CD8-positive, alpha-beta memory T cell (primary cell): ENCODE measurements at places on chromosomes 7 and 10.

DNA sequence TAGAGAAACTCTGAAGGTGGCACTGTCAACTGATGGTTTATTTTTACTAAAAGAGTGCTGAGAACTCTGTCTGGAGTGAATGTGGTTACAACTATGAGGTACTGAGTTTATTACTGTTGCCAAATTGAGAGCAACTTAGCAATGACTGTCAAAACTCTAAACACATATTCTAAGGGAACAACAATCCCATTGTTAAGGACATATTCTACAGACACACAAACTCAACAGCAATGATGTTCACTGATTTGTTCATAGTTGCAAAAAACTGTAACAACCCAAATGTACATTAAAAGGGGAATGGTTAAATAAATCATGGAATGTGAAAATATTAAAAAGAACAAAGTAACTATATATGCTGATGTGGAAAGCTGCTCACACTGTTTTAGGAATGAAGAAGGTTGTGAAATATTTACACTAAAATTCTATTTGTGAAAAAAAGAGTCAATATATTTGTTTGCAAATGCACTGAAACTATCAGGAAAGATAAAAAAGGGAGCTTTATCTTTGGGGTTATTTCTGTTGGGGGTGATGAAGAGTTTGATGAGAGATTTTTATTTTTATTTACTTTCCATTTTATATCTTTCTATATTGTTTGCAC is 12.9 kb downstream of the PON2 start:
- DNase-seq: no peak

GRCh38 chr7:28609608-28610007 is 197.3 kb downstream of the CREB5 start:
- DNase-seq: no peak

DNA sequence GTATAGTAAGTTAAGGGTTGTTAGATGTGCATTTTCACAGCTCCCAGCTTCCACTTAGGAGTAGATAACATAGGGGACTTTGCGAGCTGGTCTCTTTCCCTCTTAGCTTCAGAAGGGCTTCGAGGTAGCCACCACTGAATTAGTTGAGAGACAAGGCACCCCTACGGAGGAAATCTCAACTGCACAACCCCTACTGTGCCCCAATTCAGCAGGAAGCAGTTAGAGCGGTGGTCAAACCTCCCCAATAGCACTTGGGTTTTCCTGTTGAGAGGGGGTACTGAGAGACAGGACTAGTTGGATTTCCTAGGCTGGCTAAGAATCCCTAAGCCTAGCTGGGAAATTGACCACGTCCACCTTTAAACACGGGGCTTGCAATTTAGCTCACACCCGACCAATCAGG is 1.1 kb upstream of the HERPUD2 start:
- no peak for DNase-seq

DNA sequence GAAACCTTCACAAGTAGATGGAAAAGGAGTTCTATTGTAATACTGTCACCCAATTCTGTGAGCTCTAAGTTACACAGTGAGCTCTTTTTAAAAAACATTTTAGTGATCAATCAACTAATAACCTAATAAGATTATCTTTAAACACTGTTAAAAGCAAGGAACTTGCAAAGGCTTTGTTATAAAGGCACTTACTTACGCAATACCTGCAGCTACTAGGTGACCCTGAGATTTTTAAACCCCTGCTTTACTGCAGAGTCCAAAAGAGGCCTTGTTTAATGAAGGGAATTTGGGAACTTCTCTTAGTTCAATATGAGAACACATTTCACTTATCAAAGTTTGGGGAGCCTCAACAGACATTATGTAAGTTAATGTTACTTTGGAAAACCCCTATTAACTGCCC is 53.3 kb downstream of the P4HA1 start:
- DNase-seq: no peak

GRCh38 chr7:70017357-70017756 is 419.1 kb downstream of the AUTS2 start:
- DNase-seq: no peak

GRCh38 chr10:88886557-88886956 is 6.5 kb downstream of the STAMBPL1 start:
- no peak for DNase-seq

DNA sequence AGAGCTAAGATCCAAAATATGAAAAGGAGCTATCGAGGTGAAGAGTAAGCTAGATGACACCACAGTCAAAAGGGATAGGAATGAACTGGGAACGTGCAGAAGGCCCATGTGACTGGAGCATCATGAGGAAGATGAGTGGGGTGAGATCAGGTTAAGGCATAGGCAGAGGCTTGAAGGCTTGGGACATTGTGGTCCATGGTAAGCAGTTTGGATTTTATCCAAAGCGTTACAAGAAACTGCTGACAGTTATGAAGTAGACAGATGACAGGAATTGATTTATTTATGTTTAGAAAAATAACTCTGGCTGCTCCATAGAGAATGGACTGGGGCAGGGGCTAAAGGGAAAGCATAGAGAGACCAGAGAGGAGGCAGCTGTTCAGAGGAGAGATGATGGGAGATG is 18.1 kb upstream of the PANK1 start:
- DNase-seq: no peak

DNA sequence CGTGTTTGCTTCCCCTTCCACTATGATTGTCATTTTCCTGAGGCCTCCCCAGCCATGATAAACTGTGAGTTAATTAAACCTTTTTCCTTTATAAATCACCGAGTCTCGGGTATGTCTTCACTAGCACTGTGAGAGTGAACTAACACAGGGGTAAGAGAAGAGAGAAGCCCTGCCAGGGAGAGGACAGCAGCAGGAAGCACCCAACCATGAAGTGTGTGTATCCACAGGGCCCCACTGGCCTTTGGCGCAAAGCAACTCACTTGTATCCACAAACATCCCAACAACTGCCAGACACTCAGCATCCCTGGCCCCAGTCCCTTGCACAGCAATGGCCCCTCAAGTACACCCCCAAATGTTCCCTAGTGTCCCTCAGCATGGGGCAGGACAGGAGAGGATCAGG is 115.1 kb downstream of the MAD1L1 start:
- no peak for DNase-seq

DNA sequence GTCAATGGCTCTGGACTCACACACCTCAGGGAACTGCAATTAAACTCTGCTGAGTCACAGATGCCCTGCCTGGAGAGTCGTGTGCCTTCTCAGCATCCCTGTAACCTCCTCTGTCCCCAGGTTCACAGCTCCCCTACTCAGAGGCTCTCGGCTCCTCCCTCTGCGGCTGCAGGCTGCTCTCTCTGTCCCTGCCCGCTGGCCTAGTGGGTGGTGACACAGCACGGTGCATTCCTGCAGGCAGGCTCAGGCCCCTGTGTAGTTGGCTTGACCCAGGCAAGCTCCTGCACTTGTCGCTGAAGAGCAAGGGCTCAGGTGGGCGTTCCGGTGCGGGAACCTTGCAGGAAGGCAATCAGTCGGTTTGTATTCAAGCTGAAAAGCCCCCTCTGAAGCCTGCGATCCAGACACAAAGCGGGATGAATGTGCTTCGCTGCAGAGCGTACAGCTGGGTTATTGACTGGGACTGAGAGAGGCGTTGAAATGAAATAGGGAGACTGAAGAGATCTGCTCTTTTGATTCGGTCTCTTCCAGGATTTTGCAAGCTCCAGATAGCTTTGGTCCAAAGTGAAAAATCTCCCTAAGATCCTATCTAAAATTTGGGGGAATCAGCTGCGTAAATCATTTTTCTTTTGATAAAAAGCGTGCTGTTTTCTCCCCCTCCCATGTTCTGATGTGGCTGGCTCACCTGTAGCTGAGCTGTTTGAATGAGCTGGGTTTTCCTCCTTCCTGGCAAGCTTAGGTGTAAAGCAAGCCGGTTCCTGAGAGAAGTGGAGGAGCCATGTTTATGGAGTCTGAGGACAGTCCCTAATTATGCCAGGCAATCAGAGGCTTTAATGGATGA is 208.7 kb upstream of the PHYHIPL start:
- DNase-seq: no peak

DNA sequence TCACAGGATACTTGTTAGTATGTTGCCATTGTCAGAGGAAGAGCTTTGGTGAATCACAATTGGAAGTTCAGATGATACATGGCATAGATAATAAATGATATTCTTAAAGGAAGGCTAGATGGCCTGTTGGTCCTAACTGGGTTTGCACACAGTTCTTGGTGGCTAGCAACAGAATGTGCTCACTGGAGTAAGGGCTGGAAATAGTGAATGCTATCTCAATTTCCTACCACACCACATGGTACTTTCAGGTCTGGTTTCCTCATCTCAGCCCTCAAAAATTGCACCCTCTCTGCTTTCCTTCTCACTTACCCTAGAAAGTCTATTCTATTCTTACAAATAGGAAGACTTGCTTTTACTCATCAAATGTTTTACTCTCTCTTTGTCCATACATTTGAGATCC is 622.5 kb downstream of the ANKRD7 start:
- no peak for DNase-seq

DNA sequence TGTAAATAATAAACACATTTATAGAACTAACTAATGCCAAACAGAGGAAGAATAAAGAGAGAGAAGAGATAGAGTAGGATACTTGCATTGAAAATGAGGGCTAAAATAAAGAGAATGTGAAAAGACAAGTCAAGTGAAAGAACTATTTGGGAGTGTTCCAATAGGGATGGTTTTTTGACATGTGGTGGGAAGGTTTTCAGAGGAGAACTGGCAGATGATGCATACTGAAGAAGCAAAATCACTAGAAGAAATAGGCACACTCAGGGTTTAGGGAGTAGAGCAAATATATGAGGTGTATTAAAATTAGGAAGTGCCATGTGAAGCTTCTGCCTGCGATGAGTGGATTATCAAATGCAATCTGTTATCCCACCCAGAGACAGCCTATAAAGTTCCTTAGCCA is 744.8 kb downstream of the REEP3 start:
- DNase-seq: no peak

DNA sequence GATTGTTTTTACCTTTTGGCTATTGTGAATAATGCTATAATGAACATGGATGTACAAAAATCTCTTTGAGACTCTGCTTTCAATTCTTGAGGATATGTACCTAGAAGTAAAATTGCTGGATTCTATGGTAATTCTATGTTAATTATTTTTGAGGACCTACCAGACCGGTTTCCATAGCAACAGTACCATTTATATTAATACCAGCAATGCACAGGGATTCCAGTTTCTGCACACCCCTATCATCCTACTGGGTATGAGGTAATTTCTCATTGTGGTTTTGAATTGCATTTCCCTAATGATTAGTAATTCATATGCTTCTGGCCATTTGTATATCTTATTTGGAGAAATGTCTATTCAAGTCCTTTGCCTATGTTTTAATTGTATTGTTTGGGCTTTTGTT is 9.9 kb upstream of the PPP1R9A start:
- no peak for DNase-seq

DNA sequence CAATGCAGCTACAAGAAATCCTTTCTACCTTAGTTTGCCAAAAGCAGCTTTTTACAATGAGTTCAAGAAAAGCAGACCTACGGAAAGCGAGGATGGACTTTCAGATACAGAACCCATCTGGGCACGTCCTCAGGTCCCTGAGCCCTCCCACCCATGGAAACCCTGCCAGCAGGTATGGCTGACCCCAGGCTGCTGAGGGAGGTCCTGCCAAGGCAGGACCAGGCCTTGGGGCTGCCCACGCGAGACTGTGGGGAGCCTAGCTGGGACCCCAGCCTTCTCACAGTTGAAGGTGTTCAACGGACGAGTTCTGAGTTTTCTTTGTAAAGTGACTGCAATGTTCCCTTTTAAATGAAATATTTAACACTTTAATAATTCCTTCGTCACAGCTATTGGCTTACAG is 245.0 kb downstream of the MGMT start:
- no peak for DNase-seq

GRCh38 chr7:5083311-5083711 is 37.7 kb downstream of the RBAK start:
- DNase-seq: no peak

DNA sequence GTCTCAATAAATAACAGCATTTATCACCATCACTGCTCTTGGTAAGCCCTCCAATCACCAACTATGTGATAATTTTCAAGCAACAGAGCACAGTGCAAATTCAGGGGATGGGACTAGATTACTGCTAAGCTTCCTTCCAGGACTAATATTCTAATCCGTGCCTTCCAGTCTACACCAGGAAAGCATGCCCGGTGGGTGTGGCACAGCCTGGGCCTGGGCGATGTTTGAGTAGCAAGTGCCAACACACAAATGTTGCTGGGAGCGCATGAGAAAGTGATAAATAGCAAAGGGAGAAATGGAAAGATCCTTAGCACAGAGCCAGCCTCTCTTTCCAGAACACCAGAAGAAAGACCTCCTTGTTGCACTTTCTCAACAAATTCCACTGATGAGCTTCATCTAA is 13.5 kb upstream of the TM9SF3 start:
- no peak for DNase-seq

- DNase-seq: no peak
These were observed 1.9 kb downstream of the SLC29A4 start for GRCh38 chr7:5284304-5285281.
